ENCODE measurements at places on chromosomes 3 and 15.
A peak's percentile ranks its signal among the peaks of the same experiment; 100 is the strongest.

DNA sequence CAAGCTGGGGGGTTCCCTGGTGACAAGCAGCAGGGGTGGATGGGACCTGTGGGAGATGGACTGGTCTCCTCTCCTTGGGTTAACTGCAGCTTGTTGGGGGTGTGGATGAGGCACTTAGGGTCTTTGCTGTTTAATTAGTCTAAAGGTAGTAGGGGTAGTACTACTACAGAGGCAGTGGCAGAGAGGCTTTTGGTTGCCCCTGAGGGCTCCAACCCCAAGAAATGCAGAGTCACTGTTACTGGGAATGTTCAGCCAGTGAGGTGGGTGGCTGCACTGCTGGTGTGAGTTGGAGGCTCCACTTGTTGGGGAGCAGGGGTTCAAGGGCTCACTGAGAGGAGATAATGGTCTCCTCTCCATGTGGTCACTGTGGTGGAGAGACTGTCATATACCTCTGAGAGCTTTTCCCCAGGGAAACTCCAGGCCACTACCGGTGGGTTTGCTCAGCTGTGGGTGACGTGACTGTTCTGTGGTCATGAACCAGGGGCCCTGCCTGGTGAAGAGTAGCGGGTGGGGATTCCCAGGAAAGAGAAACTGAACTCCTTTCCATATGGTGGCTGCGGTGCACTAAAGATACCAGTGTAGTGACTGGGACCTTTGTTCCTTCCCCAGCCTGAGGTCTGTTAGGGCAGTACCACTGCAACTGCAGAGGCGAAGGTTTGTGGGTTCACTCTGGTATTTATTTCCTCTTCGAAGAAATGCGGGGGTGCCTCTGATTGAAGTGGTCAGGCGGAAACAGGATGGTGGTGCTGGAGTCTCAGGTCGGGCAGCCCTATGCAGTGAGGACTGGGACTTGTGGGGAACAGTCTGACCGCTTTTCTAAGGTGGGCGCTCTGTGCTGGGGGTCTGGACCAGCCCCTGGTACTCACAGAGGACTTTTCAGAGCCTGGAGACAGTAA lies 68.9 kb upstream of the TNFSF10 start:
- DNase-seq: peak; percentile 98

- no peak for DNase-seq
Measured at GRCh38 chr3:130604806-130605205, 87.8 kb downstream of the COL6A6 start.

DNA sequence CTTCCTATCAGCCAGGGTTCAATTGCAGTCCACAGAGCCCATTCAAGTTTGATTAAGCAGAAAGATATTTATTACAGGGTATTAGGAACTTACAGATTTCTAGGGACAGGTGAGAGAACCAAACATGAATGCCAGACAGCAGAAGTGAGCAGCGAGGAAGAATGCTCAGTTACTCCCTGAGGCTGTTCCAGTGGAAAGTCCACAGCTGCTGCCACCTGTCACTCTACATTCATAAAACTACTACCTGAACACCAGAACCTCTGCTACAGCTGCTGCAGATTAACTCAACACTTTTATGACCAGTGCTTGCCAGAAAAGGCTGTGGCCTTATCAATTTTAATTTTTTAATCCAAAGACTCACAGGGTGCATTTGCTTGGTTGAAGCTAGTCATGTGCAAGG lies 325.4 kb upstream of the ONECUT1 start:
- no peak for DNase-seq

DNA sequence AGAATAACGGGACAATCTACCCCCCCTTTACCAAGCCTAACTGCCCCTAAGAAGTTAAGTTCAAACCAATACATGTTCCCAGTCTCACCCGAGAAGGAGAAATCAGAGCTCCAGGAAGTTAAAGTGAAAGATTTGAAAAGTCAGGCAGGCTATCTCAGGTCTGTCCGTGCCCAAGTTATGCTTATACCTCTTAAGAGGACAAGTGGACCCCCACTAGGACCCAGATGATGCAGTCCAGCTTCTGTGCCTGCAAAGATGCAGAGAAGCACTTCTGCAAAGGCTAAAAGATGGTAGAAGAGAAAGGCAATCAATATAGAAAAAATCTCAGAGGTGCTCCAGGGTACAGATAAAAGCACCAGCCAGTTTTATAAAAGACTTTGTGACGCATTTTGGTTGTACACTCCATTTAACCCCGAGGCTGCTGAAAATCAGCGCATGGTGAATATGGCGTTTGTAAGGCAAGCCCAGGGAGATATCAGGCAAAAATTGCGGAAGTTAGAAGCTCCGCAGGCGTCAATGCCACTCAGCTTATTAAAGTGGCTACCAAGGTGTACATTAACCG lies 9.8 kb upstream of the SLC9C1 start:
- peak; percentile 28 for DNase-seq

- DNase-seq: no peak
Measured at GRCh38 chr3:100802126-100802525, 92.8 kb downstream of the TFG start.

GRCh38 chr3:94362393-94362792 lies 299.5 kb downstream of the NSUN3 start:
- no peak for DNase-seq

DNA sequence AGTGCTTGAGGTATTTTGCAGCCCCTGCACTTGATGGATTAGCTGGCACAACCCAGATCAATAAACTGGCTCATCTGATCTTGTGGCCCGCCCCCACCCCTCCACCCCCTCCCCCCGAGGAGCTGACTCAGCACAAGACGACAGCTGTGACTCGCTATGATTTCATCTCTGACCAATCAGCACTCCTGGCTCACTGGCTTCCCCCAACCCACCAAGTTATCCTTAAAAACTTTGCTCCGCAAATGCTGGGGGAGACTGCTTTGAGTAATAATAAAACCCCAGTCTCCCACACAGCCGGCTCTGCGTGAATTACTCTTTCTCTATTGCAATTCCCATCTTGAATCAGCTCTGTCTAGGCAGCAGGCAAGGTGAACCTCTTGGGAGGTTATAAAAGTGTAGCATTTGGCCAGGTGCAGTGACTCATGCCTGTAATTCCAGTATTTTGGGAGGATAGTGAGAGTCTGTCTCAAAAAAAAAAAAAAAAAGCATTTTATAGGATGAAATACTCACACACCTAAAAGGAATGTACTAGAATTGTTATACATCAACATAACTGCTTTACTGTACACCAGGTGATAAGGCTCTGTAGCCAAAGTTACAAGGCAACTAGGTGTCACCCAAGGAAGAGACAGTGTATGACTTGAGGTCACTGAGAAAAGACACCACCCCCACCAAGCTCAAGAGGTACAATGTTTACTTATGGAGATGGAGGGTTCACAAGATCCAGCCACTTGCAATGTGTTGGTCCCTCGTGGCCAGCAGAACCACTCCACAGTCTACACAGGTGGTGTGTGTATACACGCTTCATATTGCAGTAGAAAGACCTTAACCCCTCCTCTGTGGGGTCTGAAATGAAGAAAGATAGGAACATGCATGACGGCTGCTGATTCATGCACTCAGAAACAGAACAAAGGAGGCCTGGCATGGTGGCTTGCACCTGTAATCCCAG lies 8.6 kb downstream of the ZNF445 start:
- DNase-seq: peak; percentile 2

DNA sequence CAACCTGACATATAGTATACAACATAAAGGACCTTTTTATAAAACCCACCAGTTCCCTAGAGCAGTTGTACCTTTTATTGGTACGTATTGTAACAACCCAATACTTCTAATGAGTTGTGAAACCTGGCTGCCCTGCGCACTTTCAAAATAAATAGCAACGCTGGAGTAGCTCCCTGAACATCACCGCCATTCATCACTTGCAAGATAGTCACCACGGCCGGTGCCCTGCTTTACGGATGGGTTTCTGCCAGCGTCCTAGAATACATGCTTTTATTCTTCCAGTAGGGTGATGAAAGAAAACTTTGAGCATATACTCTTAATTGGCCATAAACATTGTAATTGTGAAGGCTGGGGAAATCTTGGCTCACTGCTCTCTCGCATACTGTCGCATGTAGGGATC lies 220.7 kb downstream of the TBL1XR1 start:
- no peak for DNase-seq

DNA sequence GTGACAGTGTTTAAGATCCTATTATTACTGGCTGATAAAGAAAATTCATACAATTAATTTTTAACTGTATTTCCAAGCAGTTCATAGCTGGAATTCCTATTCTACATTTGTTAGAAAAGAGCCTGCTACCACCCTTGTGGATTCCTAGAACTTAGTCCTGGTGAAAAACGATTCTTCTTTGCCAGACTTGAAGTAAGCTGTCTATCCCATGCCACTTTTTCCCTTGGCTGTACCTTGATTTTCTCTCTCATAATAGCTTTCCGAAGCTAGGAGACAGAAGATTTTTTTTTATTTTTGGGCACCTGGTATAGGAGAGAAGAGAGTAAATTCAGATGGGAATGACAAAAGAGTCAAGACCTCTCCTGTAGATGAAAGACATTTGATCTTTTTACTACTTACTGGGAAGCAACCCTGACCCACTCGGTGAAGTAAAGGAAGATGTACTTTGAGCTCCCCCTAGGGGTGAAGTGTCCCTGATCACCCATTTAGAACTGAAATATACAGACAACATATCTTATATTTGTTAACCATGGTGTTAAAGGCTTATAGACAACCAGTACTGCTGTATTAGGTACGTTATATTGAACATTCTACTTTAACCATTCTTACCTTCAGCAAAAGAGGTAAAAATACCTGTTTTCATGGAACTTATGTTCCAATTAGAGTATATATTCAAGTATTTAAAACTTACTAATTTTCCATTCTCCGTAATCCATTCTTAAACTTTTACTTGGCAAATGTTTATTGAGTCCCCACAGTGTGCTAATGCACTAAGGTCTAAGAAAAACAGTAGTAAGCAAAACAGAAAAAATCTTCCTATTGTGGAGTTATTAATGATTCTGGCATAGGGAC lies 36.2 kb upstream of the C3orf38 start:
- peak; percentile 81 for DNase-seq

DNA sequence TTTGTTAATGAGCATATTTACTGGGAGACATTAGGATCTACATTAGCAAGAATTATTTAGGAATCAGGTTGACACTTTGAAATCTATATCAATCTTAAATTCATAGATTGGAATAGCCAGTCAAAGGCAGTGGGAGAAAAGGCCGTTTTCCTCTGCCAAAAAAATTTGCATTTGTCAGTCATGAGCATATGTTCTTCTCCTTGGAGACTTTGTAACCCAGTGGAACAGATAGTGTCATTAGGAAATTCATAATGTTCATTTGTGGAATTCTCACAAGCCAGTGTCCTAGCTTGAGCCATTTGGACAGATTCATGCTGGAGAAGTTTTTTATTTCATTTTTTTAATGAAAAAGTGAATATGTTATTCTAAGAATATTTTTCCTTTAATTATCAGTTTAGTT lies 260.1 kb downstream of the OXSM start:
- DNase-seq: no peak

GRCh38 chr3:185290266-185290665 lies 36.4 kb upstream of the EHHADH start:
- DNase-seq: peak; percentile 82

DNA sequence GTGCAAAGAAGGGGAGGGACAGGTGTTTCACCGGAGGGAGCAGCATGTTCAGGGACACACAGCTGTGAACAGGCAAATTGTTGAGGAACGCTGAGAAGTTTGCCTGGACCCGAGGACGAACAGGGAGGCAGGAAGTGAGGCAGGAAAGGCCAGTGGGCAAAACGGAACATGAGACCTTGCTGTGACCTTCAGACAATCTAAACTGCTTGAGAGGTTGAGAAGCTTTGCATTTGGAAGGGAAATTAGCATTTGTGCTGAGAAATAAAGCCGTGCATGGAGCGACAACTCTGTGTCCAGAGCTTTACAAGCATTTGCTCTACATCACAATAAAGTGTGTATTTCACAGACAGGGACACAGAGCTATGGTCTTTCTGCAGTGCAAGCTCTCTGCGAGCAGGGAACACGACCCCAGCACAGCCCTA lies 47.9 kb downstream of the CDC25A start:
- no peak for DNase-seq

DNA sequence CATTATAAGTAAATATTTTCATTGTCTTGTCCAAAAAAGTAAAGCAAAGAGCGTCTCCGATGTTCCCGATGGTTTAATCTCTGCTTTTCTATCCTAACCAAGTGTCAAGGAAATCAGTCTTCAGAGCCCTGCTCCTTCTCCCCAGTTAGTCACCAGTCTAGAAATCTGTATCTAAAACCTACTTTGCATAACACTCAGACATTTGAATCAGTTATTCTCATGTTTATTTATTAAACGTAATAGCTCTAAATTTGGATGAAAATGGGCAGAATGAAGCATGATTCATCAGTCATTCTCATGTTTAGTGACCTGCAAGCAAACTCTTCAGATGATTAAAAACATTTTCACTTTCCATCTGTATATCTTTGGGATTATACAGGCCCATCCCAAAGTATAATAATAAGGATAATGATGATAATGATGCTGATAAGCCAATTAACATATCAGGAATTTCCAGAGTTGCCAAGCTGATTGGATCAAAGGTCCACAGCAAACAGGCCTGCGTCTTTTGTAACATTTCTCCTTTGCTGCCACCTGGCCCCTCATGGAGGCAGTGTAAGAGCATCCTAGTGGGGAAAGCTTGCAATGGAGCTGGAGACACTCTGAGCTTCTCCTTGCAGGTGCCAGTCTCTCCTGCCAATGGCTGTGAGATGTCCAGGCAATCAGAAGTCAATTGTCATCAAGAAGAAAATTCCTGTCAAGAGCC lies 273.9 kb downstream of the IGSF11 start:
- no peak for DNase-seq

DNA sequence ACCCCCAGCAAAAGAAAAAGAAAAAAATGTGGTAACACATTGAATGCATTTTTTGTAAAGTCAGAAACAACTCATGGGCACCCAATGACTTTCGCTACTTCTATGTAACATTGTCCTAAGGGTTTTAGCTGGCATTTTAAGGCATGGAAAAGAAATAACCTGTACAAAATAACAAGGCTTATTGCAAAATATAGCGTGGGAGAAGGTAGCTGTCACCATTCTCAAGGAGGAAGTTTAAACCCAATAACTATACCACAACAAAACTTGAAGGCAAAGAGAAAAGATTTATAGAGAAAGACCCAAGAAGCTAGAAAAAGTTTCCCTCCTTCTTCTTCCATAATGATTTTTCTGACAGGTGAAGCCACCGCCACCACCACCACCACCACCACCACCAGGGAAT lies 55.7 kb upstream of the ACP3 start:
- peak; percentile 59 for DNase-seq

All from suppressor macrophage treated with lipopolysaccharide for 4 hours (primary cell).